ENCODE measurements at places on chromosomes 1 and 21.

GRCh38 chr1:151976858-151977257 is 16.8 kb downstream of the S100A10 start:
- DNase-seq = no peak

DNA sequence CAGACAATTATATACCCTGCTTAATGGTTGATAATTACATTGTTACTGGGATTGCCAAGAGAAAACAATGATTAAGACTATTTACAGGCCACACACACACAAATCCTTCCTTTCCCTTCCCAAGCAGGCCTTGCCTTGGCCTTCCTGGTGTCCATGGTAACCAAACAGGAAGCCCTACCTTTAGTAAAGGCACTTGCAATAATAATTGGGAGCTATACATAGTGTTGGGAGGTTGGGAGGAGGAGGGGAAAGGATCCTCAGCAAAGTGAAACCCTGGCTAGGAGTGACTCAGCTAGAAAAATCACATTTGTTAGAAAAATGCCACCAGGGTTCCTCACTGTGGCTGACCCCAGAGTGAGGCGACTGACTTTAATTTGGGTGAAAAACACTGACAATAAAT is 122.3 kb upstream of the ADAR start:
- DNase-seq = no peak

DNA sequence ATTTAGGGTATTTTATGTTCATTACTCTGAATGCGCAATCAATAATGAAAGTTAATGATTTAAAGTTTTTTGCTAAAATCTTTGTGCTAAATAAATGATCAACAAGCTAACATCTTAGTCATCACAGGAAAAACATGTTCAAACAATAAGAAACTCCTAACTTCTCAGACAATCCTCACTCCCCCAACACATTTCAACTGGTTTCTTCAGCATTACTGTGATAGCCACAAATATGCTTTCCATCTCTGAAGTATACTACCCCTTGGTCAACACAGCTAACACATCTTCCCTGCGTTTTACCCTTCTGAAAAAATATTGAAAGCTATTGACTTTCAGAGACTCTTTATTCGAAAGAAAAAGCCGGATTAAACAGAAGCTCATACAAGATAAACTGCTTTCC is 85.8 kb downstream of the ZNF644 start:
- no peak for DNase-seq

DNA sequence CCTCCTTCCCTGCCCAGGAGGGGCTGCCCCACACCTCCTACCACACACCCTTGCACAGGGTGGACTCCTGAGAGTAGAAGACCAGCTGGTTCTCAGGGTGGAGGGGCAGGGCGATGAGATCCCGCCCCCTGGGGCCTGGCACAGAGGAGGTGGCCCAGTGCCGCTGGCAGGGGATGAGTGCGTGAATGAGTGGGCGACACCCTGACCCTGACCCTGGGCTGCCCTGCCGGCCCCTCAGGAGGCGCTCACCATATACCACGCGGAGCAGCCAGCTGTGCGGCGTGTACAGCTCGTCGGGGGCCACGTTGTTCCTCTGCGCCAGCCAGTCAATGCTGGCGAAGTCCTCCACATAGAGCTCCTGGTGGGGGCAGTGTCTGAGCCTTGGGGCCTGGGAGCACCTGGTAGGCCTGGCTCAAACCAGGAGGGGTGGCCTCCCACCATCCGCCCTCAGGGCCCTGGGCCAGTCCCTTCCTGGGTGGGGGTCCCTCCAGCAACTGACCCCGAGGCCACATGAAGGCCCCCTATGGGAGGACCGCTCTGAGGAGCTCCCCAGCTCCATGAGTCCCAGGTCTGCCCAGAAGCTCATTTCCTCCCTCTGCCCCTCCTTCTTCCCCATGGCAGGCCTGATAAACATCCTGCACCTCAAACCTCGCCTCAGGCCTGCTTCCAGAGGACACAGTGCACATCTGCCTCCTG is 13.0 kb downstream of the LSS start:
- no peak for DNase-seq

GRCh38 chr21:38984982-38985567 is 179.3 kb downstream of the ETS2 start:
- DNase-seq = no peak

- DNase-seq = no peak
Measured at GRCh38 chr1:187262731-187263130, 434.0 kb downstream of the PLA2G4A start.

DNA sequence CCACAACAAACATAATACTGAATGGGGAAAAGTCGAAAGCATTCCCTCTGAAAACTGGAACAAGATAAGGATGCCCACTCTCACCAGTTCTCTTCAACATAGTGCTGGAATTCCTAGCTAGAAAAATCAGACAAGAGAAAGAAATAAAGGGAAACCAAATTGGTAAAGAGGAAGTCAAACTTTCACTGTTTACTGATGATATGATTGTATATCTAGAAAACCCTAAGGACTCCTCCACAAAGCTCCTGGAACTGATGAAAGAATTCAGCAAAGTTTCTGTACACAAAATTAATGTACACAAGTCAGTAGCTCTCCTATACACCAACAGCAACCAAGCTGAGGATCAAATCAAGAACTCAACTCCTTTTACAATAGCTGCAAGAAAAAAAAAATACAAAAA is 6.9 kb upstream of the F13B start:
- DNase-seq = no peak

DNA sequence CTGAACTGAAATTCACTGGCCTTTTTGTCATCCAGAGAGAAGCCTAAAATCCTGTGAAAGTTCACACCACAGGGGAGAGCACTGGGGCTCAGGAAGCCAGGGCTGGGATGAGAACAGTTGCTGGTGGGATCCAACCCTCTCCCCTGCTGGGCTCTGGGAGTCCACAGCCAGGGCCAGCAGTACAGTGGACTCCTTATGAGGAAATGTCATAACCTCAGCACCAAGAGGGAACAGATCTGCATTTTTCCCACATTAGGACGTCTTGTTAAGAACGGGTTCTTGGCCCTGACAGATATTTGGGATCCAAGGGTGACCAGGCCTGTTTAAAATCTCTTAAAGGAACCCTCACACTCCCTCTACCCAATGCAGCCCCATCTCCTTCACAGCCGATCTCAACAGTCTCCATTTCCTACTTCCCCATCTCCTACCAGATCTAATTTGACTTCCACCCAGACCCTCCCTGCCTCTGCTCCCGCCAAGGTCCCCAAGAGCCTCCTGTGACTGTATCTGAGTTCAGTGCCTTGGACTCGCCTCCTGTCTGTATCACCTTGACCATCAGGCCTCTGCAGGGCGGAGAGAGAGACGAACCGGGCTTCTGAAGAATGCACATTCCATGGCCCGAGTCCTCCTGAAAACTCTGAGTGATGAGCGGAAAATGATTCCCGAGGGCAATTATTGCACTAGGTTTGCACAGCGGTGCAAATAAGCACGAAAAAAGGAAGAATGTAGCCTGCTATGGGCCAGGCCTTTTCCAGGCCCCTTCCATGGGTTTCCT is 159.9 kb downstream of the TRABD2B start:
- no peak for DNase-seq

GRCh38 chr1:41240781-41241353 is 1.2 kb downstream of the SCMH1 start:
- no peak for DNase-seq

DNA sequence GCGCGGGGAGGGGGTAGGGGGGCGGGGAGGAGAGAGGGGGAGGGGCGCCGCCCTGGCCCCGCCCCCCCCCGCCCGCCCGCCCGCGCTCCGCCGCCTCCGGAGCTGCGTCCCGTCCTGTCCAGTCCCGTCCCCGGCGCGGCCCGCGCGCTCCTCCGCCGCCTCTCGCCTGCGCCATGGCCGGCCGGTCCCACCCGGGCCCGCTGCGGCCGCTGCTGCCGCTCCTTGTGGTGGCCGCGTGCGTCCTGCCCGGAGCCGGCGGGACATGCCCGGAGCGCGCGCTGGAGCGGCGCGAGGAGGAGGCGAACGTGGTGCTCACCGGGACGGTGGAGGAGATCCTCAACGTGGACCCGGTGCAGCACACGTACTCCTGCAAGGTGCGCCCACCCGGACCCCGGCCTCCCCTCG is at the start of gene AGRN:
AGRN (plus strand) TSS at position 121 of the 405 bp plus-strand sequence; CDS start at position 174, 53 bp downstream.
- DNase-seq = no peak

- DNase-seq = no peak
Measured at GRCh38 chr1:53057127-53057526, 4.9 kb upstream of the PODN start.
